K562 (cell line): ENCODE measurements at places on chromosomes 2 and 18.

- DNase-seq = no peak
These were observed 28.3 kb downstream of the KCNJ13 start for GRCh38 chr2:232748038-232748437.

GRCh38 chr2:129062146-129062912 is 743.7 kb upstream of the HS6ST1 start:
- no peak for DNase-seq

GRCh38 chr2:218872645-218873358 is 7.8 kb upstream of the WNT10A start:
- DNase-seq = no peak

GRCh38 chr18:41657189-41657588 is 297.8 kb upstream of the PIK3C3 start:
- no peak for DNase-seq

DNA sequence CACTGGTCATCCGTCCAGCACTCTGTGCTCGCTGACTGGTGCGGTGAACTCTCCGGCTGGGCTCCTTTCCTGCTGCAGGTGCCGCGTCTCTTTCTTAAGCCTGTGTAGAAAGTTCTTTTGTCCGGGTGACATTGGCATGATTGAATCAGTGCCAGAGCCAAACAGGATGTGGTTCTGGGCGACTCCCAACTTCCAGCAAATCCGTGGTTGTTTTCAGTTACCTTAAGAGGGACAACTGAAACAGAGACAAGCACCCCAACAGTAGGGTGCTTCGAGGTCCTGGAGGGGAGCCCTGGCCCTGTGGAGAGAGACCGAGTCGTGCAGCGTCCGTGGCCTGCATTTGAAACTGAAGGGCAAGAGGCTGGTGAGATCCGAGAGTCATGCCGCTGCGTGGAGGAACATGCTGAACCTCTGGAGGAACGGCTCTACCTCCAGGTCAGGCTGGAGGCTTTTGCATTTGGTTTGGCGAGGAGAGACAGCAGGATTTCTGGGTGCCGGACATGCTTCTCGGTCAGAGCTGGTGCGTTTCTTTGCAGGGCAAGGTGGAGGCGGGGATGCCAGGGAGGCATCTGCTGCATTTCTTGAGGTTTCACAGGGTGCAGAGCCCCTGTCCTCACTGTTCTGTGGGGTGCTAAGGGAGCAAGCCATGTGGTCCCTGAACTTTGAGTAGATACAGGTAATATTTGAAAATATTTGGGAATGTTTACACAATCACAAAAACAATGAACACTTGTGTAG is 26.8 kb downstream of the SH3BP4 start:
- DNase-seq = no peak

DNA sequence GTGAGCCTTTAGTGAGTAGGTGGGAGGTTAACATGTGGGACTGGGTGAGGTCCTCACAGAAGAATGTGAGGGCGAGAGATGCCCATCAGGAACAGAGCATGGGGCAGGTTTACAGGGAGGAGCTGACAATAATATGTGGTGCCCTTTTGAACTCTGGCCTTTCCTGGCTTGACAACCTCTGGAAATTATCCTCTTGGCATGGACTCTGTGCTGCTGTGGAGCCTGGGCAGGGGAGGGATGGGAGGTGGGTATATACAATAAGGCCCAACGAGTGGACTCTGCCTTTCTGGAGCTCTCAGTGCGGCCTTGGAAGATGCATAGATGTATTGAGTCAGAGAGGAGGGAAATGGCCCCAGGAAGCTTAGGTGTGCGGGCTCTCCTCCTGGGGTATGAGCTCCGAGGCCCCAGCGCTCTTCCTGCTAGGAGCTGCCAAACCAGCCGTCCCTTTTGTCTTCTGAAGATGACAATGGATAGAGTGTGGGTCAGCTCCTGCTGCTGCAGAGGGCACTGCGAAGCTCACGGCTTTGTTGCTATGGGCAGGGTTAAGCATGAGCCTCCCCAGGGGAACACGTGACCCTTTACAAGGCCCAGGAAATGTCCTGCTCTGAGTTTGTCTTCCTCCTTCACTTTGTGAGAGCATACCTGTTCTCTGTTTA is 8.7 kb upstream of the PSD4 start:
- no peak for DNase-seq

GRCh38 chr2:189444322-189444721 is 3.0 kb downstream of the WDR75 start:
- DNase-seq = no peak

- no peak for DNase-seq
These were observed 66.0 kb downstream of the CSRNP3 start for GRCh38 chr2:165535471-165535870.

GRCh38 chr18:75111760-75112159 is 97.2 kb downstream of the PTGR3 start:
- no peak for DNase-seq

- DNase-seq = no peak
These were observed 27.7 kb upstream of the STRN start for GRCh38 chr2:36993841-36994620.

DNA sequence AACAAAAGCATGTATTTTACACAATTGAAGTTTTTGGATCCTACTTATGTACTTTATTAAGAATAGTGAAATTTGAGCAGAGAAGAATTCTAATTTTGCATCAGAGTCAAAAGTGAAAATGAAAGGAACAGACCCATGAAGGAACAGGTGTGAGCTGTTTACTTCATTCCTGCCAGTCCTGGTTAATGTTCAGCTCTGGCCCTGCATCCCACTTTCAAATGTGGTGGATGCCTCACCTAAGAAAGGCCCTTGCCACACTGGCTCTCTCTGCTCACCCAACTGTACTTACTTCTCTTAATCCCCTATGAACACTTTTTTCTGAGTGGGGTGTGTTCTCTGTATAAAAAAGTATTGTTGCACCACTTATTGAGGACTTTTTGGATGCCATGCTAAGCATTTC is 22.2 kb downstream of the FAM110C start:
- DNase-seq = no peak

DNA sequence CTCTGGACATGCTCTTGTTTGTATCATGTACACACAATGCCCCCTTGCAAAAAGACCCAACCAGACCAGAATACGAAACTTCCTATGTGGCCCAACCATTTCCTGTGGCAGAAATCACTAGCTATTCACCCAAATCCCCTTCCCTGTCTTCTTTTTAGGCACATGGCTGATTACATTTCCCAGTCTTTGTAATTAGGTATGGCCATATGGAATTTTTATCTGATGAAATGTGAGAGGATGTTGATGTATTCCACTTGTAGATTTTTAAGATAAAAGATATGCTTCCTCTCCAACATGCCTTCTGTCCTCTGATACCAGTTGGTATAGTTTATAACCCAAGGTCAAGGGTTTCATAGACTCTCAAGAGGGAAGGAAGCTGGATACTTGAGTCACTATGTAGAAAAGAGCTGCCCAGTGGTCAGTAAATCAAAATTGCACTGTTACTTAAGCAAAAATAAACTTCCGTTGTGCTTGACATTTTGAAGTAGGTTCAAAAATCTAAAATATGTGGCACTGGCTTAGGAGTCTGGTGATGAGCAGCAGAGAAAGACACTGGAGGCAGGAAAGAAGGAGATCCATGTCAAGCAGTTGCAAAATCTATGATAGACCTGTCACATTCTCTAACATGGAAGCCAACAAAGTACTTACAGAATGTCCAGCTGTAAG is 297.4 kb downstream of the SMAD2 start:
- no peak for DNase-seq

DNA sequence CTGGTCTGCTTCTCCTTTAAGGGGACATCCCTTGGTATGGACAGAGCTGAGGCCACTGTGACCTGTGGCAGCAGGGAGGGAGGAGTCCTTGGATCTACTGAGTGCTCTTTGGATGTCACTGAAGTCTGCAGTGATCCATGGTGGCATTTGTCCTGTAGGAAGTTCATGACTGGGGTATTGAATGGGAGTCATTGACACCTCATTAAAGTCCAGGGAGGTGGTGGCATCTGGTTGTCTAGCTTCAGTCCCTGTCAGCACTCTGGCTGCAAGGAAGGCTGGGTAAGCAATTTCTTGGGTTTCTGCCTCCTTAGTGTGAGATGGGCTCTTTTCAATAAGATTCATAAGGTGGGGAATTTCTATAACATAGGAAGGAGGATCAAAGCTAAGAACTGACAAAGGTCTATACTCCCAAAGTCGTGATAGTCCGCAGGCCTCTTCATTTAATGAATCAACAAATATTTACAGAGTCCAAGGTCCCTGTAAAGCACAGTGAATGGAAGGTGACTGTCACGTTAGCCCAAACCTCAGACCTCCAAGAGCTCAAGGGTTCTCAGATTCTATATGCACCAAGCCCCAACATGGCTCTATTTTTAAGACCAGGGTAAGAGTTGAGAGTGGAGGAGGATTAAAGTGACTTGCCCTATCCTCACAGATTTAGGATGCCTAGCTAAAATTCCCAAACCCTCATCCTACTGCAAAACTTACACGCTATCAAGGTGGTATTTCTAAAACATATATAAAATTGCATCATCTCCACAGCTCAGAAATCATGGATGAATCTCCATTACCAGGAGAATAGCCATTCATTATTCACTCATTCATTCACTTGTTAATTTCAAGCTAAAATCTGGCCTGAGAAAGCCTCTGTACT is 40.2 kb downstream of the THNSL2 start:
- DNase-seq = no peak

DNA sequence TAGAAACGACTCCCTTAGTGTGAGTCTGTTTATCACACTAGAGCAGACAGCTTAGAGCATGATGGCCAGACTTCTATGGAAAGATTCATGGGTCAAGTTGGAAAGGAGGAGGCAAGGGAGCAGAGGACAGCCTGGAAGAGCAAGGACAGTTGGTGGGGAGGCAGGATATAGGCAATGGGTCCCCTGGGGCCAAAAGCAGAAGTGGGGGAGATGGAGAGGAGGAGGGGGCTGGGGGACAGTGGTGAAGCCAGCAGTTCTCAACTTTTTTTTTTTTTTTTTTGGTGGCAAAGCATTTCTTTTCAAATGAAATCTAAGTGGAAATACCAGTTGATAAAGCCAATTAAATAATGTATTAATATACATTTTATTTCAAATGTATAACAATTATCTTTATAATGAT is 197.9 kb downstream of the HRH4 start:
- no peak for DNase-seq

DNA sequence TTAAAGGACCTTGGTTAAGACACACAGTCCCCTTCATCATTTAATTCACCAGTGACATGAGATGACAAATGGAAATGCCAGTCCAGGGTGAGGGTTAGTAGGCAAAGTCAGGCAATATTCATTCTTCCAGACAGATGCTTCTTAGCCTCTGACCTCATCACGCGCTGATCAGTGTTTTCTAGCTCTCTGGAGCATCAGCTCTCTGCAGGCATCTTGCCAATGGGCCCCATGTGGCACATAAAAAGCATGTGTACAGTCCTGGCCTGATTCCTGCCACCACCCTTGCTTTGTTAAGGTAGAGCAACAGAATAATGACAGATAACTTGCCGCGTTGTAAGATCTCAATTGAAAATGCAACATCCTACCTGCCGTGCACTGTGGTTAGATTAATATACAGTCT is 20.3 kb upstream of the NPAS2 start:
- no peak for DNase-seq

DNA sequence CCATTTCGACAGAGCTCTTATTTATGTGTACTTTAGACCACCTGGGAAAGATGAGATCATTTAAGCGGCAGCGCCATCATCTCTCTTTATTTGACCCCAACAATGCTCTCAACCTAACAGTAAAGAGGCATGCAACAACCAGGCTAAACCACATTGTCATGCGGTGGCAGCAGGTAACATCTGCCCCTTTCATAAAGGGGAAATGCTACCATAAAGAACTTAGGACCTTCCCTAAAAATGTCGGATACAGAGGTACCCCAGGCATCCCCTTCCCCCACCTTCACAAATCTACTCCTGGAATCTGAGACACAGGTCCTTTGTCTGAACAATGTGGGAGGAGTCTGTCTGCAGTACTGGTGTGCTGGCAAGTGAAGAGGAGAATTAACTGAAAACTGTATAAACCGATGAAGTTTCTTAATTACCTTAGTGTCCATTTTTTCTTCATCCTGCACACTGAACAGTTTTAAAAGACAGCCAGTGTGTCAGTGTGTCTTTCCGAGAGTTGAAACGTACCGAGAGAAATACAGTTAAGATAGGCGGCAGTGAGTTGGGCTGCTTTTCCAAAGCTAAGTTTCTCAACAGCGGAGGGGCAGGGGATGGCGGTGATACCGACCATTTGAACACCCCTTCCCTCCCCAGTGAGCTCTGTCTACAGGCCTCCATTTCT is 1.9 kb downstream of the MEX3C start:
- DNase-seq = peak; percentile 44

DNA sequence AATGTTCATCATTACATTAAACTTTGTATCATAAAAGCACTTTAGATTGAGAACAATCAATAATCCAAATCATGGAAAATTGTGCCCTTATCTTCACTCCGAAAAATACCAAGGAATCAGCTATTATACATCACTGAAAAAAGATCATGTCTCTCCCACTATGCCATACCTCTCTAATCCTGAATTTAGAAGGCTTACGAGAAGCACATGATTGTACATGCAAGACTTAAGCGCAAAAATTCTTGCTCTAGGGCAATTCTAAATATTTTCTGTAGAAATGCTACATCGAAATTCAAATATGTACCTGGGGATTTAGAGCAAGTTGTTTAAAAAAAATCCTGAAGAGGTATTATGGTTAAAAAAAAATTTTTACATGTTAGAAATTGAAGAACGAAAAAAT is 1.3 kb downstream of the CYTIP start:
- no peak for DNase-seq

- no peak for DNase-seq
These were observed 181.1 kb upstream of the EPAS1 start for GRCh38 chr2:46116150-46116549.

GRCh38 chr2:119749477-119750012 is 10.2 kb upstream of the PTPN4 start:
- DNase-seq = no peak

DNA sequence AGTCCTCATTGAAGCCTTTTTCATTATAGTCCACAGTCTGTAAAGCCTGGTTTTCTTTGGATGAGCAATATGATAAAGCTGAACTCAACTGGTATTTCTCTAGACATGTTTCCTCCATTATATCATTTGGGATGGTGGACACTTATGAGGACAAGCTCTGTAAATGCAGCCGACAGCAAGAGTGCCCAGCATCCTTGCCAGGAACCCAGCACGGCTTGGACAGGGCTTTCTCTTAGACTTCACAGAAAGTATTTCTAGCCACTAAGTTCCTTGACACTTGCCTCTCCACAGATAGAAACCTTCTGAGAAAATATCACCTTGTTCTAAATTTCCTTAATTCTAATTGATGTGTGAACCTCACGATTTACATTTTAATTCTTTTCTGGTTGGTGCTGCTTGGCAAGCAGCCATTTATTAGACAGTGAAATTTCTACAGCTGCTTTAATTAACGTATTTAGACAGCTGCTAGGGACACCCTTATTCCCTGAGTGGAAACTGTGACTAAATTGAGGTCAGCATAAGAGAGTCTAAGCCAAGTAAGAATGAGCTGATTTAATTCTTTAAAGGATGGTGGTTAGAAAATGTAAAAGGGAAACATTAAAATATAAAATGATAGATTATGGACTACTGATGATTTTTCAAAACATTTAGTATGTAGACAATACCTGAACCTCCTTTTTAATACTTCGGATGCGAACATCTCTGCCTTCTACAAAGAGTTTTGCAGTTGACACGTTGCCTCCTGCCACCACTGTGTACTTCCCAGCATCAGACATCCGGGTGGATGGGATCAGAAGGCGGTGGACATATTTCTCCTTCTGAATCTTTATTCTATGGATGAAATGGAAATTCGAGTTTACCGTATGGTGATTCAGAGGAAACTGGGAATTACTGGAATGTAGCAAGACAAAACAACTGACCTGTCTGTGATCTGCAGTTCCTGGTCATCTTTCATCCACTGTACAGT is 39.8 kb downstream of the TTN start:
- DNase-seq = no peak

GRCh38 chr2:55163274-55163721 is 68.8 kb downstream of the CLHC1 start:
- no peak for DNase-seq

GRCh38 chr2:73368781-73369180 is 16.9 kb upstream of the ALMS1 start:
- peak; percentile 62 for DNase-seq
